Osteocyte (in vitro differentiated cells): ENCODE measurements at places on chromosomes 3 and 15. TPM values are rescaled to one million over a fixed set of nuclear protein-coding genes. Genes with fewer than 3 reads are reported as not detected.

Gene STAB1
- not detected in 2 replicates for total RNA-seq

Gene RAB7A
- total RNA-seq, result 265 and 284 TPM in 2 replicates

Gene A4GNT
- not detected in 2 replicates for total RNA-seq

Gene BNIP2
- total RNA-seq, result 64.6 and 68.0 TPM in 2 replicates

DNA sequence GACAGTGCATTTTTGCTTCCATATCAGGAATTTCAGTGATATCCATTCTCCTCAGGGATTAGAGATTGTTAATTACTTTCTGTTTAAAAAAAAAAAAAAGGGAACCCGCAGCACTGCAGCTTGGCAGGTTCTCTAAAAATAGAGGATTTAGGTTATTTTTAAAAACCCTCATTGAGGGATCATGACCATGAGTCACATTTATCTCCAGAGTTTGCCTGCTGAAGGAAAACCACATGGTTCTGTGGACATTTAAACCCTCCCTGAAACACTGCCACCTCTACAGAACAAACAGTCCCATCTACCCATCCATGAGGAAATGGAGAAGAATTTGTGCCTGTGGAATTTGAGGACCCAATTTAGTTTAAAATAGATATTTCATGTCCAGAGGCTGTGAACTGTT lies 66.2 kb upstream of the UBE2E1 start:
- H3K27ac ChIP-seq, result peak overlapping the region; percentile 59
- H3K36me3 ChIP-seq, result no peaks in the 10 kb centered on the region
- no peaks in the 10 kb centered on the region for H3K27me3 ChIP-seq
- H3K4me1 ChIP-seq, result peaks cover 39% of the 10 kb centered on the region
- DNase-seq, result no peak

- no peaks in the 10 kb centered on the region for H3K4me1 ChIP-seq
- H3K4me3 ChIP-seq, result no peak overlapping the region
- no peaks in the 10 kb centered on the region for H3K36me3 ChIP-seq
- no peak overlapping the region for H3K27ac ChIP-seq
Measured at GRCh38 chr3:102747611-102748010, 312.8 kb downstream of the ZPLD1 start.

- H3K4me3 ChIP-seq, result no peak overlapping the region
- H3K36me3 ChIP-seq, result peaks cover 34% of the 10 kb centered on the region
- DNase-seq, result no peak
- H3K4me1 ChIP-seq, result peaks cover 20% of the 10 kb centered on the region
Measured at GRCh38 chr3:48623851-48624547, 2.4 kb upstream of the TMEM89 start.

DNA sequence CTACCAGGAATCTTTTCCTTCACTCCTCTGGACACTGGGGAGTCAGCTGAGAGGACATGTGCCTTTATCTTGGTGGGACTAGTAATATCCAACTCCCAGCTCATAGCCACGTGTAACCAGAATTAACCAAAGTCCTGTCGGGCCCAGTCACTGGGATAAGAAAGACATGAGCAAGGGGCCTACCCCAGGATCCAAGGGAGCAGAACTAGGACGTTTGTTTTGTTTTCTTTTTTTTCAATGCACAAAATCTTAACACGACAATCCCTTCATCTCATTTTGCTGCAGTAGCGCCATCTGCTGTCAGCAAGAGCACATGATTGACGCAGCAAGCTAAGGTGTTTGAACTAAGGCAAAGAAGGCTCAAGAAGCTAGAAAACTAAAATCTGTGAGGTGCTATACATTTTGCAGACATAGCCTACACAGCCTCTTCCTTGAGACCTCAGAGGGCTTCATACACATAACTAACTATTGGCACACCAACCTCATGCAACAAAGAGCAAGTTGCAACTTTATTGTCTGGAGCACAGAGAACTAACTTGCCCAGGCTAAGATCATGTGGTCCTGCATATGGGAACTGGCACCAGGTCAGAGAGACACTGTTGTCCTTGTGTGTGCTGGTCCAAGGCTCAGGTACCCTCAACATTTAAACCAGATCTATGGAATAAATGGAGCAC lies 43.6 kb downstream of the RLBP1 start:
- H3K4me1 ChIP-seq, result peaks cover 50% of the 10 kb centered on the region
- H3K36me3 ChIP-seq, result peaks cover 36% of the 10 kb centered on the region
- peak overlapping the region; percentile 81 for H3K27ac ChIP-seq
- DNase-seq, result no peak

DNA sequence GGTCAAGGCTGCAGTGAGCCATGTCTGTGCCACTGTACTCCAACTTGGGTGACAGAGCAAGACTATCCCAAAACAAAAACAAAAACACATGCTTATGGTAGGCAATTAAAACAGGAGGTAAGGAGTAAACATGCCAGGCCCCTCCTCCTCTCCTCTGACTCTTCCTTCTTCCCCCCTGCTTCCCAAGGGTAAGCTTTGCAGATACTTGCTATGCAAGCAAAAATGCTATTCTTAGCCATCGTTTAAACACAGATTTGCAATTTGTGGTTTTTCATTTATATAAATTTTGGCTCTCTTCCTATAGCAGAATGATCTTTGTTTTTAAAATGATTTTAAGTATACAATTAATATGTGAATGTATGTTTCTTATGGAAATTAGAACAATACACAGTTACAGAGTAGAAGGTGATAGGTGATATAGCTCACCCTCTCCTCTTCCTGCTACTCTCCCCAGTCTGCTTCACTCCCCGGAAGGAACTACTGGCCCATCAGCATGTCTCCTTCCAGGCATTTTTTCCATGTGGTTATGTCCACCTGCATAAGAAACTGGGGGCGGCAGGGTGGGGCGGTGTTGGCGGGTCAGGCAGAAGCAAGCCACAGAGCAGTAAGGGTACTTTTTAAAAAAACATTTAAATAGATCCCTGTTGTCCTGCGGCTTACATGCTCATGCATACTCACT lies 42.1 kb downstream of the IGF1R start:
- peaks cover 2% of the 10 kb centered on the region for H3K36me3 ChIP-seq
- H3K27ac ChIP-seq, result peak overlapping the region; percentile 59
- no peak overlapping the region for H3K4me3 ChIP-seq
- no peaks in the 10 kb centered on the region for H3K27me3 ChIP-seq
- peaks cover 77% of the 10 kb centered on the region for H3K4me1 ChIP-seq

DNA sequence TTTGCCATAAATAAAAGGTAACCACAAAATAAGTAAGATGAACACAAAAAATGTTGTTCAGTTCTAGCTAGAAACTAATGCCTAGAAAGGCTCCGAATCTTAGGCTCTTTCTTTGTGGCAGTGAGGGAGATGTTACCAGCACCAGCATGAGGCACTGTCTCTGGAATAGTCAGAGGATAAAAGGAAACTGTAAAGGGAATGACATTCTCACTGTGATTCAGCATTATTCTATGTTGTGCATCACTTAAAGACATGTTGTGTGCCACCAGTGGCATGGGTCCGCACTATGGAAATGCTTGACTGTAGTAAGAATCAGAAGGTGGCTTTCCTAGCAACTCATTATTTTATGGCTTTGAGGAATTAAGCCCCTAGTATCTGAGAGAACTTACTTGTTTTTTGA lies 70.8 kb downstream of the SEC22A start:
- H3K36me3 ChIP-seq, result peaks cover 12% of the 10 kb centered on the region
- peaks cover 18% of the 10 kb centered on the region for H3K4me1 ChIP-seq
- no peak overlapping the region for H3K4me3 ChIP-seq

GRCh38 chr3:194592798-194593752 lies 40.1 kb downstream of the TMEM44 start:
- peaks cover 24% of the 10 kb centered on the region for H3K4me1 ChIP-seq
- no peaks in the 10 kb centered on the region for H3K36me3 ChIP-seq
- H3K27me3 ChIP-seq, result no peaks in the 10 kb centered on the region
- peak; percentile 89 for DNase-seq
- peak overlapping the region; percentile 83 for H3K27ac ChIP-seq

- H3K4me3 ChIP-seq, result no peak overlapping the region
- H3K36me3 ChIP-seq, result peaks cover 30% of the 10 kb centered on the region
- DNase-seq, result no peak
- peaks cover 12% of the 10 kb centered on the region for H3K4me1 ChIP-seq
- H3K27me3 ChIP-seq, result no peaks in the 10 kb centered on the region
Measured at GRCh38 chr15:80507638-80508316, 103.6 kb downstream of the ARNT2 start.

DNA sequence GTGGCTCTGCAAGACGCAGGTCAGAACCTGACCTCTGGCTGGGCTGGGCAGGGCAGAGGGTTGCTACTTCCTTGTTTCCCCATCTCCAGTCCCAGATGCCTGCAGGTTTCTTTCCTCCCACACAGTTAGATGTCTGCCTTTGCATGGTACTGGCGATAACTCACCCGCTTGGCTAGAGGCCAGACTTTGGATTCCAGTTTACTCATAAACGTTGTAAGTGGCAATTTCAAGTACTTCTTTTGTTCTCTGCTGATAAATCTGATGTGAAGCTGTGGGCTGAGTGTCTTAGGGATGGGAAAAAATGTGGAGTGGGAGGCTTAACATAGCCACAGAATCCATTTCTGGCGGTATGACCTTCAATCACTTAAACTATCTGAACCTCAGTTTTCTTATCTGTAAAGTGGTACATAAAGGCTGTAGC lies 194.2 kb downstream of the EBLN2 start:
- no peak overlapping the region for H3K27ac ChIP-seq
- no peaks in the 10 kb centered on the region for H3K4me1 ChIP-seq
- peaks cover 17% of the 10 kb centered on the region for H3K27me3 ChIP-seq
- no peak for DNase-seq

- no peak overlapping the region for H3K27ac ChIP-seq
- no peak for DNase-seq
- peaks cover 5% of the 10 kb centered on the region for H3K27me3 ChIP-seq
- no peaks in the 10 kb centered on the region for H3K4me1 ChIP-seq
- H3K4me3 ChIP-seq, result no peak overlapping the region
Measured at GRCh38 chr3:178583963-178584575, 47.8 kb downstream of the KCNMB2 start.

DNA sequence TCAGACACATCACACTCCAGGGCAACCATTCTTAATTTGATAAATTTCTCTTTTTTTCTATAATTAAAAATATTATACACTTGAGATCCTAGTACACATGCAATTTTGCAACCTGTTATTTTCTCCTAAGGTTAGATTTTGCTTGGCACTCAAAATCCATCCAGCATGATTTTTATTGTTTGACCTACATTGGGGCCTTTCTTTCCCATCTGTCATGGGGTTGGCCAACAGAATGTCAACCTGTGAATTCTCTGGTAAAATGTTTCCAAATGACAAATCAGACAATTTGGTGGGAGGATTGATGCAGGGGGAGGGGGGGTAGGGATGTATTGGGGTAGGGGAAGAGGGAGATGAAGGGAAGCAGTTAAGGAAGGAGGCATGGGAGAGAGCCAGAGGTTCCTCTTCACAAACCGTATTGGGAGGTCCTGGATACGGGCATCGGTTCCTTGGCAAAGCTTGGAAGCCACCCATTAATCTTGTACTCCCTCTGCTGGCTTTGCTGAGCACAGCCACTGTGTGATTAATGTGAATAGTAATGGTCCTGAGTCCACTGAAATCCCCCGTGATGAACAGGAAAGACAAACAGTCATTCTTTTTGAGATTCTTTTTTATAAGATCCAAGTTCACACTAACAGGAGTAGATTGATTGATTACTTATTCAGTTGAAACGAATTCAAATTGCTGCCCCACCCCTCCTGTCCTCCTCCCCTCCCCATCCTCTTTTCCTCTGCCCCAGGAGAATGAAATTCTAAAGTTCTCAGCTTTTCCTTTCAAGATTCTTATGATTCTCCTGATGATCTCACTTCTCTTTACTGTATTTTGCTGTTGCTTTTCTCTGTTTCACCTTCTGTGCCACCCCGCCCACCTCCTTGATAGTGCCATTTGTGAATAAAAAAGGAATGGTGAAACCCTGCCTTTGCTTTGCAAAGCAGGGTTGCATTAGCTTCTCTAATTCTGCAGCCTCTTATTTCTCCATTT lies 82.2 kb upstream of the SLC25A26 start:
- H3K27ac ChIP-seq, result no peak overlapping the region
- H3K27me3 ChIP-seq, result no peaks in the 10 kb centered on the region
- peak; percentile 86 for DNase-seq
- no peaks in the 10 kb centered on the region for H3K36me3 ChIP-seq

- H3K27me3 ChIP-seq, result peaks cover 27% of the 10 kb centered on the region
- DNase-seq, result no peak
Measured at GRCh38 chr3:56788521-56788920, 13.2 kb downstream of the ARHGEF3 start.

DNA sequence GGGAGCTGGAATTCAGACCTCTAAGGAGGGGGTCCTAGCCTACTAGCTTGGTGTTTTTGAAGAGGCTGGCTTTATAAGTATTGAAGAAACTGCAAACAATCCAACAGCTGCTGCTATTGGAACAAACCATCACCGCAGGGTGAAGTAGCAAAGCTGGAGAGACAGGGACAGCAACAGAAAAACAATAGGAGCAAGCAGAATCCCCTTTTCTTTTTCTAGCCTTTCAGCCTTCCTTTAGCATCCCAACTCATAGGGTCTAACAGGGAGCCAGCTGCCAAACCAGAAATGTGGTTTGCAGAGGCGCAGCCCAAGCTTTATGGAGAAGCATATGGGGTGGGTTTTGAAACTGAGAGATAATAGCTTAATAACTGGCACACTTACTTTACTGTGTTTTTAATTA lies 106.2 kb upstream of the CHMP2B start:
- DNase-seq, result no peak
- no peak overlapping the region for H3K27ac ChIP-seq
- no peaks in the 10 kb centered on the region for H3K4me1 ChIP-seq
- no peaks in the 10 kb centered on the region for H3K36me3 ChIP-seq
- H3K27me3 ChIP-seq, result peaks cover 35% of the 10 kb centered on the region
- H3K4me3 ChIP-seq, result no peak overlapping the region

- peak; percentile 81 for DNase-seq
- no peak overlapping the region for H3K4me3 ChIP-seq
- no peak overlapping the region for H3K27ac ChIP-seq
- H3K4me1 ChIP-seq, result peaks cover 24% of the 10 kb centered on the region
- H3K36me3 ChIP-seq, result no peaks in the 10 kb centered on the region
- no peaks in the 10 kb centered on the region for H3K27me3 ChIP-seq
Measured at GRCh38 chr15:58546066-58546591, 114.3 kb downstream of the LIPC start.

DNA sequence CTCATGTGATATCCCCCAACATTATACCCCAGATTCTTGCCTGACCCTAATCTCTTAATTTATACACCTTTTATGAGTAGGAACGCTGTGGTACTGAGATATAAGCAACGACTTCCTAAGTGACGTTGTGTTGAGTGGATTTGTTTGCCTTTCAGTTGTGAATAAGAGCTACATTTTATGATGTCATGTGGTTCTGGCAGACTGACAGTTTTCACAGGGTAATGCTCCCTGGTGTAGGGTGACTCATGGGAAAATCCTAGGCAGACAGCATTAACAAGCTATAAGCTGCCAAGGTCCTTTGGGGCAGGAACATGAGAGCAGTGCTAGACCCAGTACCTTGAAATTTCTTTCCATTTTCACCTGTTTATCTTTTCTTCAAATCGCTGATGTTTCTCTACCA lies 11.2 kb downstream of the C3orf52 start:
- no peaks in the 10 kb centered on the region for H3K27me3 ChIP-seq
- peaks cover 2% of the 10 kb centered on the region for H3K36me3 ChIP-seq
- no peak overlapping the region for H3K4me3 ChIP-seq
- H3K4me1 ChIP-seq, result peaks cover 33% of the 10 kb centered on the region
- DNase-seq, result no peak
- peak overlapping the region; percentile 61 for H3K27ac ChIP-seq
